ENCODE measurements at places on chromosomes 16 and 17.

DNA sequence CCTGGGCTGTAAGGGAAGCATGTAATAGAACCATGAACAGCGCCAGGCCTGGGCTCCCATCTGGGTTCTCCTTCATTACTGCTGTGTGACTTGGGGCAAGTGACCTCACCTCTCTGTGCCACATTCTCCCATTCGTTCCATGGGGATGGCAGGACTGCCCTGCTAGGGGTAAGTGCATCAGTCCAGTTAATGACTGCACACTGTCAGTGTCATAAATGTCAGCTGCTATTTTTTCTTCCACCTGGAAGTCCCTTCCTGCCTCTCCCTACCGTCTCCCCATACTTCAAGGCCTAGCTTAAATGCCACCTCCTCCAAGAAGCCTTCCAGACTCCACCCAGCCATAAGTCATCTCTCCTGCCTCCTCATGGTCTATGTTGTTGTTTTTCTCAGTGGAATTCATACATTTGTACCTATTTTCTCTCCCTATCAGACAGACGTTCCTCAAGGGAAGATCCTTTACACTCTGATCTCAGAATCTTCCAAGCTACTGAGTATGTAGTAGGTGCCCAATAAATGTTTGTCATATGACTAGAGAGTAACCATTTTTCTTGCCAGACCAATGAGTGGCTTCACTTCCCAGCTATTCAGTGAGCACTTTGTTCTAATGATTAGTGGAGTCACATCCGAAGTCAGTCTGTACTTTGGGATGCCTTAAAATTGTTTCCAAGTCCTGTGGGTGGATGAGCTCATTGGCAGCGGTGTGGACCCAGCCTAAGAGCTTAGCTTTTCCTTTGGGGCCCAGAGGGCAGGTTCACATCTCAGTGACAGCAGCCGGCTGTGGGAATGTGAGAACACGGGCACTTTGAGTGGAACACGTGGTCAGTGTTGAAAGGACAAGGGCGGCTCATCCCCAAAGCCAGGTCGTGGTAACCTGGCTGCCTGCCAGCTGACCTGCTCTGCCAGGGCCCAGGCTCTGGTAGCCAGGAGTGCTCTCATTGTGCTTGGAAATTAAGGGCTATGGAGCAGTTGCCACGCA lies 147.5 kb upstream of the GSE1 start:
- DNase-seq: no peak

DNA sequence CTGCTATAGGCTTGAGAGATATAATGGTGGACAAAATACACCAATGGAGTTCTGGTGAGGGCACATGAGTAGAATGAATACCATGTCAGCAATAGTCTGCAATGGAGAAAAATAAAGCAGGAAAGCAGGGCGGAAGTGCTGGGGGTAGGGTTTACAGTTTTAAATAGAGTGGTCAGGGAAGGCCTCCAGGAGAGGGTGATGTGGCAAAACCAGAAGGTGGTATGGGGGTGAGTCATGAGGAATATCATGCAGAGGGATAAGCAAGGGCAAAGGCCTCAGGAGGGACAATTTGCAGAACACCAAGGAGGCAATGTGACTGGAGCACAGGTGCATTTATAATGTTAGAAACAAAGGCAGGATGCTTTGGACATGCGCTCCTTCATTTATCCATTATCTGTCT lies 102.0 kb downstream of the ITFG1 start:
- no peak for DNase-seq

- no peak for DNase-seq
Observed at GRCh38 chr16:27776556-27777225, 226.7 kb downstream of the KATNIP start.

DNA sequence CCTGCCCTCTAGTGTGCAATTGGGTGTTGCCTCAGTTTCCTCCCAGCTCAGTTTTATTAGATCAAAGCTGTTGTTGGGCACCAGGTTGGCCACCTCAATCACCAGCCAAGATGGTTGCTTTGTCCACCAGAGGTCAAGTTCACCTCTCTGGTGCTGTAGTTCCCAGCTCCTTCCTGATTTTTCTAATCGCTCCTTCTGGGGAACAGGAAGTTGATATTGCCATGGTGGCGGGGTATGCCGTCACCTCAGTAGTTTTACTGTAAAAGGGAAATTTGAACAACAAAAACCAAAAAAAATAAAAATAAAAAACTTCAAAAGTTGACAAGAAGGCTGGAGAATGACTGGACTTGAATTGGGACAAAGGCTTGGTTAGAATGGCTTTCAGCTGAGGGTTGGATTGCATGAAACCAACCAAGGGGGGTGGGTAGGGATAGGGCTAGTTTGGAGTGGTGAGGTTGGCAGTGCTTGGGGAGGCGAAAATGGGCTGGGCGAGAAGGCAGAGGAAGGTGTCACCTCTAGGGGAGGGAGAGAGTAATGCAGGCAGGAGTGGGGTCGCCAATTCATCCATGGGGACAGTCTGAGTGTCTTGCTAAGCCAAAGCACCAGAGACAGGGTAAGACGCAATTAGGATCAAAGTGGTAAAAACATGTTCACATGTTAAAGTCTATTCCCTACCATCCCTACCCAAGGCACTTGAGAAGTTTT lies 6.2 kb downstream of the EFNB3 start:
- no peak for DNase-seq

GRCh38 chr17:2029911-2030778 lies at the start of gene DPH1:
TSS of gene DPH1 (plus strand) at chr17:2030153. CDS start at chr17:2030170, 17 bp downstream.
- peak; percentile 77 for DNase-seq

GRCh38 chr17:32659419-32659842 lies 172.6 kb downstream of the CDK5R1 start:
- peak; percentile 49 for DNase-seq

DNA sequence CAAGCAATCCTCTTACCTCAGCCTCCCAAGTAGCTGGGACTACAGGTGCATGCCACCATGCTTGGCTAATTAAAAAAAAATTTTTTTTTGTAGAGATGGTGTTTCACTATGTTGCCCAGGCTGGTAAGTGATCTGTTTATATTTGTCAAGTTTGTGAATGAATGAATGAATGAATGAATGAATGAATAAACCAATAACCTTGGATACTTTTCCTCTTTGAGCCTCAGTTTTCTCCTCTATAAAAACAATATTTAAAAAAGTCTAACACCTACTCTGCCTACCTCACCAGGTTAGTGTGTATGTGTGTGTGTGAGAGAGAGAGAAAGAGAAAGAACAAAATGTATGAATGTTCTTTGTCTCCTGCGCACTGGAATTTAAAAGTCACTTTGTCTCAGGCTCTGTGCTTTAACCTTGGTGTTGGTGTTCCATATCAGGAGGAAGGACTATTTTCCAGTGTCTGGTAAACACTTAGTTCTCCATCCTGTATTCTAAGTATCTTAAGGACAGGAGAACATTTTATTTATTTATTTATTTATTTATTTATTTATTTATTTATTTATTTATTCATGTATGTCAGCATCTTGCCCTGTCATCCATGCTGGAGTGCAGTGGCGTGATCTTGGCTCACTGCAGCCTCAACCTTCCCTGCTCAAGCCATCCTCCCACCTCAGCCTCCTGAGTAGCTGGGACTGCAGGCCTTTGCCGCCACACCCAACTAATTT lies 27.1 kb downstream of the CHD9 start:
- no peak for DNase-seq

GRCh38 chr17:19311016-19311415 lies 51.5 kb downstream of the B9D1 start:
- DNase-seq: no peak

DNA sequence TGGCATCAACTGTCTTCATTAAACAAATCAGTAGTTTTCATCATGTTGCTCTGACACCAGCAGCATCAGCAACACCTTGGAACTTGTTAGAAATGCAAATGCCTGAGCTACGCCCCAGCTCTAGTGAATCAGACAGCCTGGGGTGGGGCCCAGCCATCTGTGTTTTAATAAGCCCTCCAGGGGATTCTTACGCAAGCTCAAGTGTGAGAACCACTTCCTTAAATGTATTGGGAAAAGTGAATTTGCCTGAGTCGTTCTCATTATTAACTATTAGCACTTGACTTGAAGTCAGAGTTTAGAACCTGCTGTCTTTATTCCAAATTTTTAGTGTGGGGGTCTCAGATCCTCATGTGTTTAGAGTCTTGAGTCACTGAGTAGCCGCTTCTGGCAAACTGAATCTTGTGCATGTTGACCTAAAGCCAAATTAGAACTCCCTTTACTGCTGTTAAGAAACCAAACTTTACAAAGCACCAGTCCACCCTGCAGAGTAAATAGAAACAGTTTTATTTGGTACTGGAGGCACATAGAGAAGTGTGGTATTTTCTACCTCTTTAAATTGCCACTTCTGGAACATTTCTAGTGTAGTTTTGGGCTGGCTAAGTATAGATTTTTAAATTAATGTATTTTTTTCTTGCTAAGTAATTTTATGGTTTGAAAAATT lies 137.4 kb upstream of the COX10 start:
- DNase-seq: no peak

- DNase-seq: no peak
Observed at GRCh38 chr17:46742565-46743270, 75.8 kb downstream of the WNT3 start.

DNA sequence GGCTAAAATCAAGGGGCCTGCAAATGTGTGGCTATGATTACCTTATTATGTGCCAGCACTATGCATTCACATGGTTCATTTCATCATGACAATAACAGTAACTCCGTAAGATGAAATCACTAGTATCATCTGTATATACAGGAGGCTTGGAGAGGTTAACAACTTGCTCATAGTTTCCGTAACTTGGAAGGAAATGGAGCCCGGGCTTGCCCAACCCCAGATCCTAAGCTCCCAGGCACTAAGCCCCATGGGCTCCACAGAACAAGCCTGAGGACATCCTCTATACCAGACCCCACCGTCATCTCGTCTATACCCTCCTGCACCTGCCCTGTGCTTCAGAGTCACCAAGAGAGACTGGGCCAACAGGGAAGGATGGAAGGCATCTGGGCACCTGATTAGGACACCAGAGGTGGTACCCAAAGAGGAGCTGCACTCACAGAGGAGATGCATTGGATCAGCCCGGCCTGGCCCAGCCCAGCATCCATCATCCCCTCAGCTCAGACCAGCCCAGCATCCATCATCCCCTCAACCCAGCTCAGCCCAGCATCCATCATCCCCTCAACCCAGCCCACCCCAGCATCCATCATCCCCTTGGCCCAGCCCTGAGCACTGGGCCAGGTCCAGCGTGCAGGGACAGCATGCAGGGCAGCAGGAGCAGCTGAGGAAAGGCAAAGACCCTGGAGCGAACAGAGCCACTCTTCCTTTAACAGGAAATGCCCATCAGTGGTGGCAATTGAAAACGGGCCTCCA lies 28.5 kb downstream of the NSMCE1 start:
- no peak for DNase-seq

DNA sequence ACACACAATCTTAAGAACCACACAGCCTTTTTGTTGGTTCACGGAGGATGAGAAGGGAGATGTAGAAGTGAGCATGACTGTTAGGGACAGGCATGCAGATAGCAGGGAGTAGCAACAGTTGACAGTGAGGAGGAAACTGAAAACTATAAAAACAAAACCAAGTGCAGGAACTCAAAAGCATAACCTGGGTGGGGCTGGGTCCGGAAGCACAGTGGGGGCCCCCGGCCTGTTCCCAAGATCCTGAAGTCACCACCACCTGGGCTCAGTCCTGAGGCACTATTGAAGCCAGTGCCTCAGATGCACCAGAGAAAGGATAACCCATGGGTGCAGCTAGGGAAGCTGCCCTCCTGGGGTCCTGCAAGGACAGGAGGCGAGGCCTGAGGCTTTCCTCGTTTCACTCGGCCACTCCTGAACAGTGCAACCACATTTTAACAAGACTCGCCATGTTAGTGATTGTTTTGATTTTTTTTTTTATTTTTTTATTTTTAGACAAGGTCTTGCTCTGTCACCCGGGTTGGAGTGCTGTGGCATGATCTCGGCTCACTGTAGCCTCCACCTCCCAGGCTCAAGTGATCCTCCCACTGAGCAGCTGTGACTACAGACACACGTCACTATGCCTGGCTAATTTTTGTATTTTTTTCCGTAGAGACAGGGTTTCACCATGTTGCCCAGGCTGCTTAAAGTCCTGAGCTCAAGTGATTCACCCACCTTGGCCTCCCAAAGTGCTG lies 27.7 kb upstream of the CBX4 start:
- peak; percentile 47 for DNase-seq

- DNase-seq: peak; percentile 49
Observed at GRCh38 chr17:38871247-38872015, 1.6 kb downstream of the LASP1 start.

- no peak for DNase-seq
Observed at GRCh38 chr17:76682296-76682695, 28.5 kb downstream of the MXRA7 start.

- no peak for DNase-seq
Observed at GRCh38 chr17:56505154-56505756, 88.2 kb upstream of the NOG start.

DNA sequence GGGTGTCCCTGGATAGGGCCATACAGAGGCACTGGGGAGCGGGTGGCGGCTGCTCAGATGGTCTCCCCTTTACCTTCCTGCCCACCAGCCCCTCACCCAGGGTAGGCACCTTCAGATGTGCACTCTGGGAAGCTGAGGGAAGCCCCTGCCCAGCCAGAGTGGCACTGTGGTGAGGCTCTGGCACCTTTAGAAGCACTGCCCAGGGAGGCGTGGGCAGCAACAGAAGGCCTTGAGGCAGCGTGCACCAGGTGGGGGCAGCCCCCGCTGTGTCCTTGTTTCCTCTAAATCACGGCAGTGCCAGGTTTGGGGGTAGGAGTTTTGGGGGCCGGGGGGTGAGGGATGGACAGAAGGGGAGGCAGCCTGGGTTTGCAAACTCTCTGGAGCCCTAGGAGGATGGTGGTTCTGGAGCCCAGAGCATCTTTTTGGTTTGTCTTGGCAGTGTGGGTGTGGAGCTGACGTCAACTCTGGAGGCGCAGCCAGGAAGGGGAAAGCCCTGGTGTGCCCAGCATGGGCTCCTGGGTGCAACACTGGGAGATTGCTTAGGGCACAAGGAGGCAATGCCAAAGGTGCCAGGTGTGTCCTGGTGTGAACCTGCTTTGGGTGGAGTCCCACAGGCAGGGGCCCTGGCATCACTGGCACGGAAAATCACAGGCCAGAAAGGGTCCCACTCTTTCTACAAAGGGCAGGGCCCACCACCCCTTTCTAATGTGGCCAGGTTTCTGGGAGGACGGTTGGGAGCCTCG lies 23.1 kb upstream of the CDC42EP4 start:
- no peak for DNase-seq

DNA sequence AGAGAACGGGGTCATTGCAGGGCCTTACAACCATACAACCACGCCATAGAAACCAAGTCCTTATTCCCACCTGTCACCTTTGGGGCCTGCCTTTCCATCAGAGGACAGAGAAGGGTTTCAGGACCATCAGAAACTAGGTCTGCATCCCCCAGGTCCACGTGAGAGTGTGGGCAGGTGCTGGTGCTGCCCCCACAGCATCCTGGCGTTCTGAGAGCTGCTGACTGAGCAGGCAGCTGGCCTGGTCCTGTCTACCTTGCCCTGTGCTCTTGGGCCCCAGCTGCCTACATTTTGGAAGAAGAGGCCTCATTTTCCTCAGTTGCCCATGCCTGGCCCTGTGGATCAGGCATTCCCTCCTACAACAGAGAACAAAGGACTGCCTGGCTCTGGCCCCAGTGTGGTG lies 21.6 kb downstream of the ZNF276 start:
- DNase-seq: no peak

All from right kidney (tissue), 9 donors.